Cerebellum (tissue), 4 donors: ENCODE measurements at places on chromosomes 1 and 21.

- DNase-seq: peak; percentile 86
Observed at GRCh38 chr21:46661211-46661625, 25.7 kb downstream of the PRMT2 start.

DNA sequence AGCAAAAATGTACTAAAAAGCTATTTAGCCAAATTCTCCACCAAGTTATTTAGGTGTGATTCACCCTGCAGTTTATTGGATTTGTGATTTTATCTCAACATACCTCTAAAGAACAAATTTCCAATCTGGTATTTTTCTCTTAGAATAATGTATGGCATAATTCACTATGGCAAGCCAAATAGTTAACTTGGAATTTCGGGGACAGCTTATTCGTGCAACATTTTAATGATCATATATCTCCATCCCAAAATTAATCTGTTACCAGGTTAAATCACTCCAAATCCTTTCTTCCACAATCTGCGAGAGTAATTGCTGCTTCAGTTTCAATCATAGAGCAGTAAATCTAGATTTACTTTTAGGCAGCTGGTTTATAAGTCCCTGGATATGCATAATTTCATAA is 53.4 kb downstream of the ERICH3 start:
- DNase-seq: no peak

GRCh38 chr1:151515265-151515664 is 4.1 kb downstream of the CGN start:
- no peak for DNase-seq

DNA sequence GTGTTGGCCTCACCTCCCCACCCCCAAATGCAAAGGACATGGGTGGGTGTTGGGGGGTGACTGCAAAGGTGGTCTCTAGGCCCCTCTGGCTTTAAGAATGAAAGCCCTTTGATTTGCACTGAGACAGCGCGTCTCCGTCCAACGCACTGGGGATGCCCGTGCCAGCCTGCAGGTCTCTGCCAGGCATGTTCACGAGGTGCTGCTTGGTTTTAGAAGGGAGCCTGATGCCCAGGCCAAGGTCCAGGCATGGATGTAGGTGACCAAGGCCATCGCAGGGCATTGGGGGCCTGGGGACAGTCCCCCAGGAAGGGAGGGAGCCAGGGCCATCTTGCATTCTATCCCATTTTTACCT is 363.6 kb upstream of the VAMP3 start:
- DNase-seq: no peak

DNA sequence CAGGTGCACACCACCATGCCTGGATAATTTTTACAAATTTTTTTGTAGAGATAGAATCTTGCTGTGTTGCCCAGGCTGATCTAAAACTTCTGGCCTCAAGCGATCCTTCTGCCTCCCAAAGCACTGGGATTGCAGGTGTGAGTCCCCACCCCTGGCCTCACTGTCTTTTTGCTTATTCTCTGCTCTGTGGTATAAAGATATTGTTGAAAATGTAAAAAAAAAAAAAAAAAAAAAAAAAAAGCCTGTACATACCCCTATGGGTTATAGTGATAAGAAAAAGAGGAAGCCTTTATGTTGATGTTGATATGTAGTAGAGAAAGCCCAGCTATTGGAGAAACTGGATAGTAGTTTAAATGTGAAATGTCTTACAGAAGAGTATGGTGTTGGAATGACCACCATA is 125.8 kb downstream of the XPR1 start:
- DNase-seq: no peak

DNA sequence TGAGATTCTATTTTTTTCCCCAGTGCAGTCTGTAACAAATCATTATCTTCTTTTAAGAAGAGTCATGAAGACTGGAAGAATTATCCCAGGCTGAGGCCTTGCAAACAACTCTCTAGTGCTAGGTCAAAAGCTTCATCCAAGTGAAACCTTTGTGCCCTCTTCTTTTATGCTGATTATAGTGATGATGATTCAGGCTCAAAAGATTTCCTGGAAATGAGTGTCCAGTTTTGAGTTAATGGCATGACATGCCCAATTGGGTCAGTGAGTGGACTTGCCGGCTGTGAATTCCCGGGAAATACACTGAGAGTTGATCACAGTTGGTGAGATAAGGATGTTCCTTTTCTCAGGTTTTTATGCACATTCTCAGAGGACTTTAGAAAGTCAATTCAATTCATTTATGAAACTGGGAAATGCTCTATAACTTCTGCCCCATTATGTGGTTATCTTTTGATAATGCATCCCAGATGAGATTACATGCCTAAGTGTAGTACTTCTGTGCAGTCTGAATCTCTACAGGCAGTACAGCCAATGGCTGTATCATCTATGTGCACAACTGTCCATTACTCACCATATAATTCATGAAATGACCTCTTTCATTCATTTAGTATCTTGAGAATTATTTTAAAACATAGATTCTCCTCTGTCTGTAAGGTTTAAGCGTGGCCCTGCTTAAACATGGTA is 66.2 kb downstream of the S1PR1 start:
- DNase-seq: no peak

DNA sequence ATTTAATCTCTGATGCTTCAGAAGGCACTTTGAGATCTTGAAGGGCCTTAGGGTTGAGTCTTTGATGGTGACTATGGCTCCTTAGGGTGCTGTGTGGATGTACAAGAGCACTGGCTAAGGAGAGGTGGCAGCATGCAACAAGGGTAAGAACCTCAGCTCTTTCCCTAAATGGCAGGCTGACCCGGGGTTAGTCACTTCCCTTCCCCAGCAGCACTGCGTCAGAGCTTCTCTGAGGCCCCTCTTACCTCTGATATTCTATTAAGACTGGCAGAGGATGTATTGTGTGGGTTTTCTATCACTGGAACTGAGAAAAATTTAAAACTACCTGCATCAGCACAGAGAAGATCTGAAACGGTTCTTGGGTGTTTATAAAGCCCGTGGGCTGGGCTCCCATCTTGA is 11.8 kb downstream of the C1orf116 start:
- DNase-seq: no peak
